ENCODE measurements at places on chromosomes 12 and 14.

DNA sequence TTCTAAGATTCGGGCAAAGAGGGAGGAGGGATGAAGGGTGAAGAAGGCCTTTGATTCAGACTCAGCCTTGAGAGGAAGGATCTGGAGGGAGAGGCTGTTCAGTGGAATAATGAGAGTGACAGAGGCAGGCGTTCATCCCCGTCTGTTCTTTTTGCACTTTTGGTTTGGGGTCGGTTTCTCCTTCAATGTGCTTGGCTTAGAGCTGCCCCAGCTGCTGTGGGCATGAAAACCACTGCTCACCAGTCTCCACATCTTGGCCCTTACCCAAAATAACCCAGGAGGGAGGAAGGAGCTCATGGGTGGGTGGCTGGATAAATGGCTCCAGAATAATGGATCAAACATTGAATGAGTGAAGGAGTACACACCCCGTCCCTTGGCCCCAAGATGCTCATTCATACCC lies 261.7 kb upstream of the FKBP4 start:
- no peak for DNase-seq

- DNase-seq = no peak
These were observed 183.2 kb downstream of the GRIN2B start for GRCh38 chr12:13798162-13798561.

GRCh38 chr12:131066207-131066885 lies 112.6 kb downstream of the ADGRD1 start:
- no peak for DNase-seq

- DNase-seq = no peak
These were observed 2.5 kb upstream of the PCNX4 start for GRCh38 chr14:60089221-60089620.
